Daoy (cell line): ENCODE measurements at places on chromosomes 11 and 22. TPM values are rescaled to one million over a fixed set of nuclear protein-coding genes. Genes with fewer than 3 reads are reported as not detected.

- peak; percentile 13 for DNase-seq
Measured at GRCh38 chr11:87290304-87290922, 252.7 kb downstream of the TMEM135 start.

VWCE gene
- not detected in 2 replicates for total RNA-seq

GRCh38 chr11:63666874-63667273 lies 4.3 kb downstream of the ATL3 start:
- no peak for DNase-seq

DNA sequence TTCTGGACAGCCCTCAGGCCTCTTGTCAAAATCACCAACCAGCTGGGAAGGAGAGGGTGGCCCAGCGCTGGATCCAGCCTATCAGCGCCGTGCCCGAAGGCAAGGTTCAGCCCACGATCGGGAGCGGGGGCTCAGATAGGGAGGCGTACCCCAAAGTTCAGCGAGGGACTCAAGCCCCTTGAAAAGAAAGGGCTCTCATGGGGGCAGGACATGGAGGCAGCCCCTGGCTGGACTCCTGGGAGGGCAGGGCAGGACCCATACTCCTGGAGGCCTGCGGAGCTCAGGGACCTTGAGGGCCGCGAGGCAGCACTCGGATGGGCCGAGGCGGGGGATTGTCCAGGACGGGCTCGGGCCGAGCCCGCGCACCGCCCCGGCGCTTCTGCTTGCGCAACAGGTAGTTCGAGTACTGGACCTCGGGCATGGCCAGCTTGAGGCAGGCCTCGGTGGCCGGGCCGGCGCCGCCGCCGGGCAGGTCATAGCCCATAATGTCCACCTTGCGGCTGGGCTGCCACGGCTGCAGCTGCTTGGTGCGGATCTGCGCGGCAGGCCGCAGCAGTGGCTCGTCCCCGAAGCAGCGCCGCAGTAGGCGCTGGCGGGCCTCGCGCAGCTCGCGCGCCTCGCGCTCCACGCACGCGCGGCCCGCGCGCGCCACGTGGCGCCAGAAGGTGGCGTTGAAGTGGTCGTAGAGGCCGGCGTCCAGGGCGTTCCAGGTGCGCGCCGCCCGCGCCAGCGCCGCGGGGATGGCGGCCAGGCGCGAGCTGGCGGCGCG lies 6.5 kb downstream of the GAL3ST3 start:
- DNase-seq, result no peak

- DNase-seq, result peak; percentile 2
Measured at GRCh38 chr11:66844496-66845142, 1.4 kb downstream of the RCE1 start.
